MM.1S (cell line): ENCODE measurements at places on chromosomes 11 and 22.
A peak's percentile ranks its signal among the peaks of the same experiment; 100 is the strongest.

GRCh38 chr11:68658097-68658496, 26.2 kb upstream of the GAL start:
- H3K36me3 ChIP-seq, result no peaks in the 10 kb centered on the region
- H3K4me3 ChIP-seq, result no peak overlapping the region
- H3K27me3 ChIP-seq, result peaks cover 97% of the 10 kb centered on the region
- H3K27ac ChIP-seq, result no peak overlapping the region
- no peaks in the 10 kb centered on the region for H3K4me1 ChIP-seq
- DNase-seq, result no peak

GRCh38 chr11:16194566-16194965, 161.8 kb downstream of the SOX6 start:
- no peaks in the 10 kb centered on the region for H3K36me3 ChIP-seq
- no peak overlapping the region for H3K4me3 ChIP-seq
- no peaks in the 10 kb centered on the region for H3K4me1 ChIP-seq
- no peaks in the 10 kb centered on the region for H3K27me3 ChIP-seq

- peaks cover 23% of the 10 kb centered on the region for H3K4me1 ChIP-seq
- no peaks in the 10 kb centered on the region for H3K36me3 ChIP-seq
- peak; percentile 60 for DNase-seq
- peak overlapping the region; percentile 84 for H3K27ac ChIP-seq
- peak overlapping the region; percentile 83 for H3K4me3 ChIP-seq
- H3K27me3 ChIP-seq, result no peaks in the 10 kb centered on the region
Measured at GRCh38 chr22:46738647-46739093, 618 bp upstream of the CERK start.

- no peak overlapping the region for H3K27ac ChIP-seq
- no peaks in the 10 kb centered on the region for H3K4me1 ChIP-seq
- H3K4me3 ChIP-seq, result no peak overlapping the region
- no peak for DNase-seq
Measured at GRCh38 chr11:58024601-58025091, 965 bp downstream of the OR9Q1 start.

GRCh38 chr22:26949193-26949592, 291.8 kb downstream of the MIAT start:
- H3K27ac ChIP-seq, result no peak overlapping the region
- H3K27me3 ChIP-seq, result peaks cover 24% of the 10 kb centered on the region
- no peaks in the 10 kb centered on the region for H3K36me3 ChIP-seq
